Ureter (tissue), 1 donor: ENCODE measurements at places on chromosomes 3 and 15.

GRCh38 chr3:72361990-72362389, 486.3 kb downstream of the SHQ1 start:
- no peak for DNase-seq

DNA sequence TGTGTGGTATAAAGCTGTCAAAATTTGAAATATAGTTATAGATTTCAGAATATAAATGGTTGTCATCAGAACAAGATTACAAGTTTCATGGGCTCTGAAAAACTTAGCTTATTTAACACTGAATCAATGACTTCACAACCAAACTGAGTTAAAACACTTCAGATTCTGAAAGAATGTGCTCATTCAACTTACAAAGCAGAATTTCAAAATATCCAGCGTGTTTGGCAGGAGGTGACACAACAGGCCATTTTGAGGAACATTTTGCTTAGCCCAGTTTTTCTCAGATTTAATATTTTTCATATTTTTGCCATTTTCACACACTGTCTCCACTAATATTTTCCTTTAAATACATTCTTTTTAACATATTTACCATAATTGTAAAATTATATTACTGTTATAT, 781.1 kb downstream of the TUSC7 start:
- no peak for DNase-seq

DNA sequence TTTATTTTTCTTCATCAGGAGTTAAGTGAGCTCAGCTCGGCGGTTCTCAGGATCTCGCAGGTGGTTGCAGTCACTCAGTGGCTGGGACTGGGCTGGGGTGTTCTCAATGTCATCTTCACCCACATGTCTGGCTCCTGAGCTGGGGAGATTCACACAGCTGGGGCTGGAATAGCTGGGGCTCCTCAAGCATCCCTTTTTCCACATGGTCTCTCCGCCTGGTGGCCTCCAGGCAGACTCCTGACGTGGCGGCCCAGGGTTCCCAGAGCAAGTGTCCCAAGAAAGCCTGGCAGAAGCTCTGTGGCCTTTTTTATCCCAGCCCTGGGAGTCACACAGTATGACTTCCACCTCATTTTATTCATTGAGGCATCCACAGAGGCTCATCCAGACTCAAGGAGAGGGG, 84.1 kb upstream of the ANKRD34C start:
- DNase-seq: no peak

DNA sequence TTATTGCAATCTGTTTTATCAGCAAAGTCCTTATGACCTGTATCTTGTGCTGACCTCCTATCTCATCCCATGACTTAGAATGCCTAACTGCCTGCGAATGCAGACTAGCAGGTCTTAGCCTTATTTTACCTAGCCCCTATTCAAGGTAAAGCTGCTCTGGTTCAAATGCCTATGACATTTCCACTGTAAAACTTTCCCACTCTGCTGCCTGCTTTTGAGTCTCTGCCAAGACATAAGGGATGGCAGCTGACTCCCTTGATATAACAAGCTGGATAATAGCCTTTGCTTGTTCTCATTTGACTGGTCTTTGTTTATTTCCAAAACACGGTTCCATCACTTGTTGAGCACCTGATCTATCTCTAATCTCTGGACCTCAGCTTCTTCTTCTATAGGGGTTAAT, 131.9 kb upstream of the STRIT1 start:
- no peak for DNase-seq

GRCh38 chr3:193614430-193614829, 21.4 kb downstream of the OPA1 start:
- DNase-seq: no peak

DNA sequence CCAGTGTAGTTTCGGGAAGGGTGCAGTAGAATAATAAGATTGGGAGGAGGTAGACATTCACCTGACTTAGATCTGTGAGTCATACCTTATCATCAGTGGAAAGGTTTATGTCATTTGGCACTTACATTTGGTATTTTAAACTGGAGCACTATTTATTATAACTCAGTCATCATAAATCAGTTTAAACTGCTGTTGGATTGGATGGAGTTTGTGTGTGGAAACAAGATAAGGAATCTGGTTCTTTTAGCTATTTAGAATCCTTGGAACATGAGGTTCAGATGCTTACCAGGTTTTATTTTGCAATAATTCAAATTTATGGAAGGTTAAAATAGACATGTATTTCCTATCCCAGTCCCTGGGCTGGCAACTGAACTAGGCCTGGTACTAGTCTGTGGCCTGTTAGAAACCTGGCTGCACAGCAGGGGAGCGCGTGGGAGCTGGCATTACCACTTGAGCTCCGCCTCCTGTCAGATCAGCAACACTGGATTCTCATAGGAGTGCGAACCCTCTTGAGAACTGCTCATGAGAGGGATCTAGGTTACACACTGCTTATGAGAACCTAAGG, 34.5 kb downstream of the ZFAND6 start:
- DNase-seq: peak; percentile 55

DNA sequence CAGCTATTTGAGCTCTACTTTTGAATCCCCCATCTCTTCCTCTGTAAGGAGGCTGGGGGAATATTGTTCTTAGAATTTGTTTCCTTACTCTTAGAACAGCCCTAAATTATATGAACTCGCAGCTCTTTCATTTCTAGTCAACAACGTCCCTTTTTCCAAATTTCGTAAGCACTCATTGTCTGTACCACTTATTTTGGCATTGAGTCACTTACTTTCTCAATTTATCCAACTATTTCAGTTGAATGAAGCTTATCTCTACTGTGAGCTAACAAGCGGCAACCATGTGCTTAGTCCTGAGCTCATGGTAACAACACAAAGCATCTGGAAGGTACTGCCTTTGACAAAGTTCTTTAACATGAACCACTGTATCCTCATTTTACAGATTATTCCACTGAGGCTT, 191.1 kb downstream of the GREM1 start:
- no peak for DNase-seq

DNA sequence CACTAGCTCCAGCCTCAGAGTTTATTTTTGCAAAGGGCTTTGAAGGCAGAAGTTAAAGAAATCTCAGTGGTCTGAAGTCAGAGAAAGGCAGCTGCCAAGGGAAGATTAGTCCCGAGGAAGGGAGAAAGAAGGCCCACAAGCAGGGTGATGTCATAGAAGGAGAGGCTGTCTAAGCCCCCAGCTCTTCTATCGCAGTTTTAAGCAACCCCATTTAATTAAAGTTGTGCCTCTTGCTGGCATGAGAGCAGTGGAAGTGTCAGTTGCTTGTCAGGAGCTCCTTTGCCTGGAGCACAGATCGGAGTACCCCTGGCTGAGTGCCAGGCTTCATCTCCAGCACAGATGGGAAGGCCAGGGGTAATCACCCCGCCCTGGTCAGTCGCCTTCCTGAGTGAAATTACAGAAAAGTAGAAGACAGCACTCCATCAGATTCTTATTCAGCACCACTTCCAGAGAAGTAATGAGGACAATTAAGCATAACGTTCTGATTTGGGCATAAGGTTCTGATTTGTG, 530.7 kb downstream of the EPHB1 start:
- DNase-seq: no peak

- DNase-seq: no peak
Observed at GRCh38 chr15:35673093-35673684, 127.2 kb upstream of the DPH6 start.

GRCh38 chr3:20197775-20198174, 11.8 kb upstream of the SGO1 start:
- DNase-seq: no peak

DNA sequence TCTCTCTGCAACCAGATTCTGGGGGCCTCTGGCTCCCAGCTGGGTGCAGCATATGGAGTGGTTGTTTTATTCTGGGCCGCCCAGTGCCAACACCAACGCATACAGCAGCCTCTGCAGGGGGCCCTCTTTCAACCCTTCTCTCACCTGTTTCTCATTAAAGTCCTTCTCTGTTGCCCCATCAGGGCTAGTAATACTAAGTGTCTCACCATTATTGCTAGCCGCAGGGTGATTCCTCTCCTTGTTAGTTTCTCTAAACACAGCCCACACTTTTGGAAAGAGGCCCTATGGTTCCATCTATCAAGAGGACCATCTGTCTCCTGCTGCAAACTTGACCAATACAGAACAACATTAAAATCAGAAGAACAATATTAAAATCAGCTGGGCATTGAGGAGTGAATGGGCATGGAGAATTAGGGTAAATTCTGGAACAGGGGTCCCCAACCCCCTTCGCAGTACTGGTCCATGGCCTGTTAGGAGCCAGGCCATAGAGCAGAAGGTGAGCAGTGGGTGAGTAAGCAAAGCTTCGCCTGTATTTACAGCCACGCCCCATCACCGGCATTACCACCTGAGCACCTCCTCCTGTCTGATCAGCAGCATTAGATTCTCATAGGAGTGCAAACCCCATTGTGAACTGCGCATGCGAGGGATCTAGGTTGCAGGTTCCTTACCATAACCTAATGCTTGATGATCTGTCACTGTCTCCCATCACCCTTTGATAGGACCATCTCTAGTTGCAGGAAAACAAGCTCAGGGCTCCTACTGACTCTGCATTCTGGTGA, 36.5 kb downstream of the ALS2CL start:
- no peak for DNase-seq

DNA sequence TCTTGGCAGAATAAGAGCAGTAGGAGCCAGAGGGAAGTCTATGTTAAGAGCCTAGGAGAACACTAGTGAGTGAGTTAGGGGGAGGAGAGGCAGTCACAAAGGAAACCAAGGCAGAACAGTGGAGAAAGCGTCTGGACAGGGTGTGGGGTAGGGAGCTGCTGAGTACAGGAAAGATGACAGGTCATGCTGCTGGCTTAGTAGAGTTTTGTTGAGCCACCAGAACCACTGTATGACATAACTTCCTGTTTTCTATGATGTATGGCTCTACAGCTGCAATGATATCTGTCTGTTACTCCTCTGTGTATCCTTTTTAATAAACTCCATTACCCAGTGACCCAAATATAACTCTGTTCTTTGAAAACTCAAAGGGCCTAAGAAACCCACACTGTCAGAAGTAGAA, 10.6 kb upstream of the STT3B start:
- DNase-seq: no peak

DNA sequence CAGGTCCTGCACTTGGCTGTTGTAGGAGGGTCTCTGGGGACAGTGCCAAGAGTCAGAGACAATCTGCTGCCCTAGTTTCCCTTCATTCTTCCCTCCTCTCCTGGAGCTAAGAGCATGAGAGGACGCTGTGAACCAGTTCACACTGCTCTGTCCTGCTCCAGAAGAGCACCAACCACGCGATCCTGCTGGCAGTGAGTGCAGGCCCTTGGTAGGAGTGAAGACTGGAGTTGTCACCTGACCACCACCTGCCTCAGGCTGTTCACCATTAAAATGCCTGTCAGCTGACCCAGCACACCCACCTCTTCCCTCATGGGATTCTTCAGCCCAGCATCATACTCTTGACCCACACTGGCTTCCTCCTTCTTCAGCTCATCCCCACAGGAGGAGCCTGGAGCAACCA, 2.9 kb downstream of the TM6SF1 start:
- no peak for DNase-seq

DNA sequence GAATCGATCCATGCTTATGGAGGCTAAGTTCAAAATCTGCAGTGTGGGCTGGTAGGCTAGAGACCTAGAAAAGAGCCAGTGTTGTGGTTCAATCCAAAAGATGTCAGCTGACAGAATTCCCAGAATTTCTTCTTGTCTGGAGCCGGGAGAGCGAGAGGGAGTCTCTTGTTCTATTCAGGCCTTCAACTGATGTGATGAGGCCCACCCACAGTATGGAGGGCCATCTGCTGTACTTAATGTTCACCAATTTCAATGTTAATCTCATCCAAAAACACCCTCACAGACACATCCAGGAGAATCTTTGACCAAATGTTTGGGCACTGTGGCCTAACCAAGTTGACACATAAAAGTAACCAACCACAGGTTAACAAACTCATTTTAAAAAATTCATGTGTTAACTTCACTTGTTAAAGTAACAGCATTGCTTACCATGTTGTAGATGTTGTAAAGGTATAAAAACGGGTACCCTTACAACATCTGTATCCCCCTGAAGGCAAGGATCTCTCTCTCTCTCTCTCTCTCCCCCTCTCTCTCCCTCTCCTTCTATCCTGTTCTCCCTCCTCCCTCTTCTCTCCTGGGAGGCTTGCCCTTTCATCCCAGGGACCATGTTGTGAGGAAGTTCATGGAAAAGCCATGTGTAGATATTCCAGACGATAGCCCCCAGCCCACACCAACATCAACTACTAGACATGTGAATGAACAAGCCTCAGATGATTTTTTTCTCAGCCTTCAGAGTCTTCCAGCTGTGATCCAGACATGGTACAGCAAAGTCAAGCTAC, 66.4 kb upstream of the CHD2 start:
- no peak for DNase-seq

DNA sequence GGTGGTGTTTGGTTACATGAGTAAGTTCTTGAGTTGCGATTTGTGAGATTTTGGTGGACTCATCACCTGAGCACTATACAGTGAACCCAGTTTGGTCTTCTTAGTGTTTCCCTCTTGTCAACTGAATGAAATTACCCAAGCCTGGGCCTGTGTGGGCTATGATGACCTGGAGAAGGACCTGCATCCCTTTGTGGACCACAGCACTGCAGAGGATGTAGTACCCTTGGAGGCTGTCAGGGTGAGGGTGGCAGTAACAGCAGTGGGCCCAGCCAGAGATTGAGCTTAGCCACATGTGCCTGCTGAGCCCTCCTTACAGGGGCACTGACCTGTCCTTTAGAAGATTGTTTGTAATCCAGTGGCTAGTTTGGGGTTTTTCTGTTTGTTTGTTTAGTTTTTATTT, 250.1 kb upstream of the TRIM42 start:
- no peak for DNase-seq

- DNase-seq: no peak
Observed at GRCh38 chr3:188183452-188183851, 29.5 kb downstream of the LPP start.

DNA sequence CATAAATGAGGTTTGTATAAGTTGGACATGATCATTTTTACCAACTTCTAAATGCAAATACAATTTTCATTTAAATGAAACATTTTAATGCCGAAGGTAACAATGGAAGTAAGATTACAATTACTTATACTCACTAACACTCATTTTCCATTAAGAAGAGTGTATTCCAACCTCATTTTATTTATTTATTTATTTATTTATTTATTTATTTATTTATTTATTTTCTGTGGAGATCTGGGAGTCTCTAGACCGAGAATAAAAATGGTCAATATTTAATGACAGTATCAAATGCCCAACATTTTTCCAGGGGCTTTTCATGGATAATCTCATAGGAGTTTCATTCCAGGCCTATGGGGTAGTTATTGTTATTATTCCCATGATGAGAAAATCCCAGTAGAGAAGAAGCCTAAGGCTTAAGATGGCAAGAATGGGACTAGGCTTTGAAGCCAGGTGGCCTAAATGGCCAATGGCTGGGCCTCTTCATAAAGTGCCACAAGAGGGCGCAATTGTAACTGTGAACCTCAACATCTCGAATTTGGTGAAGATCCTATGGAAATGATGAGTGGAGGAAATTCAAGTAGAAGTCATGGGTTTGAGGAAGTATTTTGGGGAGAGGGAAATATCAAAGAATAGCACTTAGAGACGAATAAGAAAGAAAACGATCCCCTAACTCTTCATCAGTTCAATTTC, 21.3 kb downstream of the VGLL3 start:
- no peak for DNase-seq
